ENCODE measurements at places on chromosomes 11 and 22.

DNA sequence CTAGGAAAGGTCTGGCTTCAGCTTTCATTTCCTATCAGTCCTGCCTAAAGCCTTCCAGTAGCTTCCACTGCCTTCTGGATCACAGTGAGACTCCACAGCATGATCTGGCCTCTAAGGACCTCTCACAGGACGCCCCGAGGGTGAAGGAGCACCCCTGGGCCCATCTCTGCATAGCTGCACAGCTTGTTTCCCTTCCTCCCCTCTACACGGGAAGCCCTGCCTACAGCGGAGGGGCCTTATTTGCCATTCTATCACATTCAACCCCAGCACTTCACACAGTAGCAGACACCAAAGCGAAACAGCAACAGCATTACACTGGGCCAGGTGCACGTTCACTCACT lies 162.3 kb upstream of the GRK3 start:
- no peak for DNase-seq

DNA sequence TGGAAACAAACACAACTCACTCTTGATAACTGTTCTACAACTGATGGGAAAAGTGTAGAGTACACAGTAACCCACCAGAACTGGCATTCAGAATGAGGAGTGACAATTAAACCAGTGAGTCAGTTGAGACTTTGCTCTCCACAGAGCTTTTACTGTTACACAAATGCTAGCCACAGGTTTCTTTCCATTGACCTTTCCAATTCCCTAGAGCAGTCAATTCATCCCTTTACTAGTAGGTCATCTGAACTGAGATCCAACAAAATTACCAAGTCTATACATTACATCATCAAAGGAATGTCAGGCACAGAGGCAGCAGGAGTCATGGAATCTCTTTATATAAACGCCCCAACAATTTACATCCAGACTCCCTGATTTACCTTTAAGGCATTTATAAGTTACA lies 65.9 kb downstream of the PHF21A start:
- no peak for DNase-seq

GRCh38 chr11:67345247-67345919 lies 8.0 kb downstream of the POLD4 start:
- DNase-seq = no peak

- DNase-seq = no peak
Observed at GRCh38 chr22:30665786-30666185, 1.9 kb downstream of the DUSP18 start.

DNA sequence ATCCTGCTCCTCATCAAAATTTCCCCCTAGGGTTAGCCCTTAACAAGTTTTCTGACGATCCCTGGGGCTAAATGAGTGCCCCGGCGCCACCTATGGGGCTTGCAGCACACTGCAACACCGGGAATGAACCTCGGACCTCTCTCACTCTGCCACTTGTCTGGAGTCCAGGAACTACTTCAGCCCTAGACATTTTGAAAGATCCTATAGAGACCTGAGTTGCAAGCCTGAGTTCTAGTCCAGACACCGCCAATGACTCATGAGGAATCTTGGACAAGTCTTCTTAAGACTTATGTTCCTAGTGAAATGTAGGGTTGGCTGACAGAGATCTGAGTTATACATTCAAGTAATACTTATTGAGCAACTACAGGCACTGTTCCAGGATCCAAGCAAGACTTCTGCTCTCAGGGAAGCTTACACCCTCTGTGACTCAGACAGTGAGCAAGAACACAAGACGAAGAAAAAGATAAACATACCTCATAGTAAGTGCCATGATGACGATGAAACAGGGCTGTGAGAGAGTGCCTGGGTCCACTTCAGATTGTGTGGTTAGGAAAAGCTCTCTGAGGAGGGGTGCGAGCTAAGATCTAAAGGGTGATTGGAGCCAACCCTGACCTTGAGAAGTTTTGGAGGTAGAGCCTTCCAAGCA lies 10.2 kb upstream of the STK33 start:
- peak; percentile 45 for DNase-seq

DNA sequence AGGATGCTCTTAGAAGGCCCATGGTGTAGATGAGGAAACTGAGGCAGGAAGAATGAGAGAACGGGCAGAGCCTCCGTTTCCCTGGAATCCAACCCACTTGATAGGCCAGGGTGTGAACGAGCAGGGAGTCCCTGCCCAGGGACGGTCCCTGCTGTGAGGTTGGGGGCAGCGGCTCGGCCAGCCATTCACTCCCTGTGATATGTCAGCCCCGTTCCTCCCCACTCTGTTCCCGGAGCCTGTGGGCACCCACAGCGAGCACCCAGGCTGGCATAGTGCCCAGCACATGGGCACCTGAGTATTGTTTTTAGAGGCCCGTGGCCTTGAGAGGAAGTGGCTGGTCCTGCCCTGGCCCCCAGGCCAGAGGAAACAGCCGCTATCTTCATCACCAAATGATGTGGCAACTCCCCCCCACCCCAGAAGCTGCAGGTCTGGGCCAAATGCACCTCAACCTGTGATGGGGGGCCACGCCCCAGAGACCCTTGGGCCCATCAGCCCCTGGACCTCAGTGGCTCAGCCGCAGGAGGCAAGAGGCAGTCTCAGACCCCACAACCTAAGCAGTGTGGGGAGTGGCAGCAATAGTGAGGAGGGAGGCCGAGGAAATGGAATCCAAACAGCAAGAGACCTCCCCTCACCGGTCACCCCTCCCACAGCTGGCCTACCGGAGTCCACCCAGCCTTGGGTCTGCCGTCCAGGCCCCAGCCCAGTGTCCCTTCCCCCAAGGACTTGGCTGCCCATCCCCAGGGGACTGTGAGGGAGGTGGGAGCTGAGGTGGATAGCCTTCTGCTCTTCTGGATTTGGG lies 2.1 kb downstream of the ALDH3B1 start:
- DNase-seq = no peak

- no peak for DNase-seq
Observed at GRCh38 chr11:93984936-93985335, 36.2 kb upstream of the HEPHL1 start.

- DNase-seq = no peak
Observed at GRCh38 chr11:133957900-133958299, 1.1 kb upstream of the IGSF9B start.

DNA sequence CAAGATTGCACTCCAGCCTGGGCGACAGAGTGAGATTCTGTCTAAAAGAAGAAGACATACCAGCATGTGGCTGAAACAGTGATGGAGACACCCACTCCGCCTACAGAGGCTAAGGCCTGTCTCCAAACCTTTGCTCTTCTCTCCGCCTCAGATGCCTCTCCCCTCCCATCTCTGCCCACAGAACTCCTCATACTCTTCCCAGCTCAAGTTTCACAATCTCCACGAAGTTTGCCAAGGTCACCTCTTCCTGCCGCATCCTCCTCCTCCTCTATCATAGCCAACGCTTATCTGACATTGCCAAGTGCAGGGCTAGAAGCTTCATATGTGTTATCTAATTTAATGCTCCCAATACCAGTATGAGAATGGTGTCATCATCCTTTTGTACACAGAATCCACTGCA lies 25.9 kb upstream of the FBLN1 start:
- DNase-seq = no peak

GRCh38 chr22:25736378-25737011 lies 5.5 kb upstream of the MYO18B start:
- no peak for DNase-seq

- DNase-seq = no peak
Observed at GRCh38 chr11:45984192-45984591, 61.7 kb downstream of the LARGE2 start.

DNA sequence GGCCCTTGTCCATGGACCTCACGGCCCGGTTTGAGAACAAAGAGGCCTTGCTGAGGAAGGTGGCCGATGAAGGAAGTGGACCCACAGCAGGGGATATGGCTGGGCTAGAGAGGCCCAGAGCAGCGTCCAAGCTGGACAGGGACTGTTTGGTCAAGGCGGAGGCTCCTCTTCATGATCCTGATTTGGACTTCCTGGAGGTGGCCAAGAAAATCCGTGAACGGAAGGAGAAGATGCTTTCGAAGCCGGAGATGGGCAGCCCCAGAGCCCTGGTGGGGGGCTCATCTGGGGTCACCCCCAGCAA lies 76.3 kb downstream of the KIAA1671 start:
- no peak for DNase-seq

DNA sequence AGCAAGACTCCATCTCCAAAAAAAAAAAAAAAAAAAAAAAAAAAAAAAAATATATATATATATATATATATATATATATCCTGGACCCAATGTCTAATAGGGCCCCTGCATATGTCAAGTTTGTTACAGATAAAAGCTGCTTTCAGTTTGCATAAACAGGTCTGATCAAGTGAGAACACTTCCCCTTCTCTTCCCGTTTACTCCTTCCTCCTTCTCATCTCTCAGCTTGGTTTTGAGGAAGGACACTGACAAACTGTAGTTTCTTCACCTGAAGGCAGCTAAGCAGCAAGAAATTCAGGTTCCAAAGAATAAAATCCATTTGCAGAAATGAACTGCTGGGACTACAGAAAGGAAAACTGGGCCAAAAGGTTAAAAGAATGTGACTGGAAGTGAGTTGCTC lies 11.7 kb downstream of the THOC5 start:
- DNase-seq = no peak

DNA sequence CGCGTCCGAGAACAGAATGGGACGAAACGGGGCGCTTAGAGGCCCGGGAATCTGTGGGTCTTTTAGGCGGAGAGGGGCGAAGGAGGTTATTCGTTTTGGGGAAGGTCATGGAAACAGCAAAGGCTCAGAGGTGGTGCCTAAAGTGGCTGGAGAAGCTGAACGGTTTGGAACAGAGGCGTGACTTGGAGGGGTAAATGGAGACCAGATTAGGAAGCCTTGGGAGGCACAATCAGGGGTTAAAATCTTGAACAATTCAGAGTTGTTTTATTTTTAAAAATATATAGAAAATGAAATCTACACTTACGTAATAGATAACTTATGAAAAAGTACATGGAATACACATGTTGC lies 247 bp upstream of the PLAAT5 start:
- DNase-seq = no peak

DNA sequence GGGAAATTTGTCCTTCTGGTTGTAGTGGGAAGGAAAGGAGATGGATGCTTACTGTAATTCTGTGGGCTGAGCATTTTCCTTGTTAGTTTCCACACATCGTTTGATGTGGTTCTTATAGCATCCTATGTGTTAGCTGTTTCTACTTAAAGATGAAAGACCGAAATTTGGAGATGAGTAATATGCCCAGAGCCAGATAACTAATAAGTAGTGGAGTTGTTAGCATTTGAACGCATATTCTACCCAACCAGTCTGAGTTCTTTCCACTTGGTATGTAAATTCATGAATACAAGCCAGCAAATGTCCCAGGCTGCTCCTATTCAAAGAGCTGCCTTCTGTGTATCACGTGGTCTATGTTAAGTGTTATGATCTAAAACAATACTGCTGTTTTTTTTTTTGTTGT lies 14.6 kb downstream of the SPECC1L start:
- DNase-seq = no peak

GRCh38 chr11:78203184-78203583 lies 14.5 kb downstream of the USP35 start:
- DNase-seq = no peak

GRCh38 chr11:93537767-93538261 lies 5.4 kb downstream of the SMCO4 start:
- DNase-seq = no peak

DNA sequence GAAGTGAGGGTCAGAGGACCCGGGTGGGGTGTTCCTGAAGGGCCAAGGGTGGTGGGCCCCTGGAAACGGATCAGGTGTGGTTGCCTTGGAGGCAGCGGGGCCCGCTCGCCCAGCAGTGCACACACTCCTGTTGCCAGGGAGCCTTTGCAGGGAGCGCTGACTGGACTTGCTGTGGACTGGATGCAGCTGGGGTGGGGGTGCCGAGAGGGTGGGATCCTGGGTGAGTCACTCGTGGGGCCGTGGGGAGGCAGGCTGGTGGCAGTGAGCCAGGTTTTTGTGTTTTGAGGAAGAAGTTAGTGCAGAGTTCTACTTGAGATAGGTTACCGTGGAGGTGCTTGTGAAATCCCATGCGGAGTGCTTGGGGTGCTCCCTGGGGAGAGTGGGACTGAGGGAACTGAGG lies 1.3 kb downstream of the MRPL23 start:
- DNase-seq = no peak

DNA sequence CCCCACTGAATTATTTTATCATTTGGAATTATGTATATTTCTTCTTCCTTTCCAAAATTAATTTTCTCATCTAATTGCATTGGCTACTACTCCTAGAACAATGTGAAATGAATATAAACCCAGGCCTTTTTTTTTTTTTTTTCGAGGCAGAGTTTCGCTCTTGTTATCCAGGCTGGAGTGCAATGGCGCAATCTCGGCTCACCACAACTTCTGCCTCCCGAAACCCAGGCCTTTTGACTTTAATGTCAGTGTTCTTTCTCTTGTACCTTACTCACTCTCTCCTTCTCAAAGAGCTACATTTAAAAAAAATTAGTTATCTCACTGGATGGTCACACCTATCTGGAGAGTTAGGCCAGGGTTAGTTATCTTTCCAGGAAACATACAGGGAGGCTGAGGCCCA lies 35.3 kb upstream of the LRRC32 start:
- no peak for DNase-seq

- no peak for DNase-seq
Observed at GRCh38 chr22:38759005-38759404, 3.2 kb upstream of the SUN2 start.

GRCh38 chr22:29156507-29156906 lies 49.2 kb upstream of the EMID1 start:
- DNase-seq = peak; percentile 20

DNA sequence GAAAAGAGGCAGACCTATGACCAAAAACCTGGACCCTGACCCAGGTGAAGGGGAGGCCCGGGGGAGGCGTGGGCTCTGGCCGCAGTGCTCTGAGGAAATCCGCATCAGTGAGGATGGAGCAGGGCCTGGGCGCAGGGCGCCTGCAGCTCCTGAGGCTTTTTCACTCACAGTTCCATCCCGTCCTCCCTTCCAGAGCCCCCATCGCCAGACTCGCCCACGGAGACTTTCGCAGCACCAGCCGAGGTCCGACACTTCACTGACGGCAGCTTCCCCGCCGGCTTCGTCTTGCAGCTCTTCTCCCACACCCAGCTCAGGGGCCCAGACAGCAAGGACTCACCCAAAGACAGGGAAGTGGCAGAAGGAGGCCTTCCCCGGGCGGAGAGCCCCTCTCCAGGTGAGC lies 5.4 kb downstream of the SPINDOC start:
- DNase-seq = no peak

DNA sequence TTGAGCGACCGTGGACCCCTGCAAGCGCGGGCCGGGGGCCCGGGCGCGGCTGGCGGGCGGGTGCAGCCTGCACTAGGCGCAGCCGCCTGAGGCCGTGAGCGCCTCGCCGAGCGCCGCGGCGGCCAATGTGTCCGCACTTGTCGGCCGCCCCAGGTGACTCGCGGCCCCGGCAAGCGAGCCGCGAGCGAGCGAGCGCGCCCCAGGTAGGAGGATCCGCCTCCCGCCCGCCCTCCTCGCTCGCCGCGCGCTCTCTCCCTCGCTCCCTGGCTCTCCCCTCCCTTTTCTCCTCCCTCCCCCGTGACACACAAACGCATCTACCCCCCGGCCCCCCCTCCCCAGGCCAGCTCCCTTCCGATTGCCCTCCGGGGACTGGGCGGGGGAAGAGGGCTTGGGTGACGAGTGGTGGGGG lies at the start of gene WNT7B:
Gene WNT7B (minus strand): TSS at position 160 of the 409 bp plus-strand sequence. CDS start 408 bp downstream, outside the sequence.
- DNase-seq = no peak

GRCh38 chr22:43424666-43425630 lies 13.1 kb downstream of the MPPED1 start:
- no peak for DNase-seq

GRCh38 chr11:70212227-70212811 lies 9.2 kb downstream of the FADD start:
- DNase-seq = no peak

- no peak for DNase-seq
Observed at GRCh38 chr22:29030618-29031226, 30.9 kb downstream of the C22orf31 start.

GRCh38 chr11:10109806-10110205 lies 184.2 kb downstream of the SBF2 start:
- DNase-seq = no peak
